Astrocyte (in vitro differentiated cells and primary cell): ENCODE measurements at places on chromosomes 3 and 15. TPM values are rescaled to one million over a fixed set of nuclear protein-coding genes. Genes with fewer than 3 reads are reported as not detected.
A peak's percentile ranks its signal among the peaks of the same experiment; 100 is the strongest.

DNA sequence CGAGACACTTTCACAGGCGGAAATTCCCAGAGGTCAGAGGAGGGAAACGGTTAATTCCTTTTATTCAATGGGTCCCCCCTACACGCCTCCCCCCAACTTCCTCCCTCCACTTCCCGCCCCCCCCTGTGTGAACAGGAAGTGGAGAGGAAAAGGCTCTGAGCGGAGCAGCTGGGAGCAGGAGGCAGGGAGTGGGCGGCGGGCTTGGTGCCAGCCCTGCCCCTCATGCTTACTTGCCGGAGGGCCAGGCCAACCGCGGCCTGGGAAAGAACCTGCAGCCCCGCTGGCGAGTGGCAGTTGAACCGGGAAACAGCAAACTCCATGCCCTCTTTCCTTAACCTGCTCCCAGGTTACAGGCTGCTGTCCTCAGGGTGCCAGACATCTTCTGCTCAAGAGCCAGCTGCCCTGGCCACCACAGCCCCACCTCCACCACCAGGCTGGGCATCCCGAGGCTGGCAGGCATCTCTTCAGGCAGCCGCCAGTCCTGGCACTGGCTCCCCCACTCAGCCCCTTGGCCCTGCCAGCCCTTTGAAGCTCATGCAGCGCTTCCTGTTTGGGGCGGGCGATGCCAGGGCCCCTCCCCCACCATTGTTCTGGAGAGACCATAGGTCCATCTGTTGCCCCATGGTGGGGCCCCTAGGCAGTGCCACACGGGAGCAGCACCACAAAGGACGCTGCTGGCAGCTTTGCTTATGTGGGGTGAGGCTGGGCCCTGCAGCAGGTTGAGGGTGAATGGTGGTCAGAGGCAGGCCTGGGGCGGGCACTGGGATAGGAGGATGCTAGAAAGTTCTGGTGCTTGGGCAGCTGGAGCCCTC, 12.9 kb downstream of the VPS18 start:
- DNase-seq, result peak; percentile 29

ALG1L2 gene
- 0.41 and 0.94 TPM in 2 replicates for total RNA-seq

PLA2G4E gene
- total RNA-seq, result not detected in 2 replicates

ACKR4 gene
- not detected in 2 replicates for total RNA-seq

DNA sequence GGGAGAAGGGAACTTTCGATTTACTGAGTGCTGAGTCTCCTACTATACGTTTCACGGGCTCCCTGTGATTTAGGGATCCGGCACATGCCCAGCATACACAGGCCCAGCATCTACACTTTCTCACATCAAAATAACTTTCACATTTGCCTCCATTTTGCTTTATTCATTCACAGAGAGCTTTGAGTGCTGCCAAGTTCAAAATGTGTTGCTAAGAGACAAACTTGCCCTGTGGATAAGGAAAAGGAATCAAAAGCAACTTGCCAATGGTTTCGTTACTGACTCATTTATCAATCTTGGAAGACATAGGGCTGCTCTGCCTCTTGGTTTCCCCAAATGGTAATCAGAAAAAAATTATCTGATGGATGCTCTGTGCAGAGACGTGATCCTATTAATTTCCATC, 86.3 kb upstream of the LRRN1 start:
- no peak for DNase-seq

DNA sequence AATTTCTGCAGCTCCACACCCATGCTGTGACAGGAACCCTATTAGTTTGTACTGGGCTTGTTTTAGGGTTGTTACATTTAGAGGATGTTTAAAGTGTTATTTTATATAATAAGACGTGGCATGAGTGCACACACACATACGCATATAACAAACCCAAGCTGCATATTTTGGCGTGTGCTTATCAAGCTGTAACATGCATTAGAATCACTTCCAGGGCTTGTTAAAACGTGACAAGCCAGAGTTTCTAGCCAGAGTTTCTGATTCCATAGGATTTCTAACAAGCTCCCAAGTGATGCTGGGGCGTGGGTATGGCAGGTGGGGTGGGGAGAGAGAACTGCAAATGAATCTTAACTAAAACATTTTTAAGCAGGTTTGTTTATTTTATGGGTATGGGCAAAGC, 17.4 kb downstream of the ONECUT1 start:
- no peak for DNase-seq

GRCh38 chr3:184659797-184660301, 52.0 kb downstream of the MAGEF1 start:
- peak; percentile 18 for DNase-seq

DNA sequence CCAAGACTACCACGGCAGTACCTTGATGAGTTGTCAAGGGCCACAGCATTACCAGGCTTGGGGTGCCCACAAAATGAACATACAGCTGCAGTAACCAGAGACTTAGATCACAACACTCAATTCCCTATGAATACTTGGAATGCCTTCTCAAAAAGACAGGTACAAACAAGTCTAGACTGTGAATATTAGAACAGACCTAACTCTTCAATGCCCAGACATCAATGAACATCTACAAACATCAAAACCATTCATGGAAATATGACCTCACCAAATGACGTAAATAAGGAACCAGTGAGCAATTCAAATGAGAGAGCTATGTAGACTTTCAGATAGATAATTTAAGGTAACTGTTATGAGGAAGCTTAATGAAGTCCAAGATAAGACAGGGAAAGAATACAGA, 185.1 kb upstream of the POU1F1 start:
- no peak for DNase-seq

DNA sequence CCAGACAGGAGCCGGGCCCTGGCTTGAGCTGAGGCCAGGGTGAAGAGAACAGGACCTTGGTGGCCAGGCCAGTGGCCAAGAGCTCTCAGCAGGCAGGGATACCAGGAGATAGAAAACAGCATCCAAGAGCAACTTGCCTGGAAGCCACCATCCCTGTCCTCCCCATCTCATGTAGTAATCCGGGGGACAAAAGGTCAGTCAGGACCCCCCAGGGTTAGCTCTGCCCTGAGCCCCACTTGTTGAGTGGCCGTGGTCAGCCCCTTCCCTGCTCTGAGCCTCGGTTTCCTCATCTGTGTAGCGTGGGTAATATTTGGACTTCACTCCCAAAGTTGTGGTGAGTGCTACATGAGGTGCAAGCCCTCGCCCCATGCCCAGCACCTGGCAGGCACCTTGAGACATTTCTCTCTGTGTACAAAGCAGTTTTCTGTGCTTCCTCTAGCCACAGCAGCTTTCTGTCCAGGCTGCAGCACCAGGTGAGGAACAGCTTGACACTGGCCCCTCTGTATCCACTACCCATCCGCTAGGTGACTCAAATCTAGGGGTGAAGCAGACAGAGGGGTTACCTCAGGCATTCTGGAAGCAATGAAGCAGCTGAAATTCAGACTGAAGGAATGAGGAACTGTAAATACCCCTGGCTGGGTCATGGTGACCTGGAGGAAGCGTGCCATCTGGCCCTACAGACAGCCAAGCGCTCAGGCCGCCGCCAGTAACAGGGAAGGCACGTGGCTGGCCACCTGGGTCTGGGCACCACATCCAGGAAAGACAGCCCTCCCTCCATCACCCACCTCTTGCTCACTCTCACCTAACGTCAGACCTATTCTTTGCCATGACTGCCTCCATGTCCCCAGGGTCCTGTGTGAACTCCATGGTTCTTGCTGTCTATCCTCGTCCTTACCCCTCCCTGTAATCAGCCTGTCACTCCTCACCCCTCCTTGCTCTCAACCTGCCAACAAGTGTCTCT, 6.7 kb downstream of the CISH start:
- no peak for DNase-seq

FAM43A gene
- 6.0 and 7.6 TPM in 2 replicates for total RNA-seq

DNA sequence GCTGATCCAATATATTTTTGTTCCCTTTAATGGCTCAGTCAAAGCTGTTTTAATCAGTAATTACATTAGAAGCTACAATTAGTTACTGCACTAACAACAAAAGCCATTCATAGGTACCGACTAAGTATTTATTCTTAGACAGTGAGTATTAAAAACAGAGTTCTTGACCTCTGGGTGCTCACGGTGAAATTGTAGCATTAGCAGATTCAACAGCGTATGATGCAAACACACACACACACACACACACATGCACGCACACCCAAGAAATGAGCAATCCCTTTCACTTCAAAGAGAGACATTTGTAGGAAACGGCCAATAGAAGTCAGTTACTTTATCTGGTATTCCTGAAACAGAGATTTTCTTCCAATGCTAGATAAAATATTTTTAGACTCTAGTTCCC, 27.0 kb upstream of the MITF start:
- DNase-seq, result no peak

- DNase-seq, result no peak
Measured at GRCh38 chr3:14388201-14388600, 14.2 kb upstream of the SLC6A6 start.

DNA sequence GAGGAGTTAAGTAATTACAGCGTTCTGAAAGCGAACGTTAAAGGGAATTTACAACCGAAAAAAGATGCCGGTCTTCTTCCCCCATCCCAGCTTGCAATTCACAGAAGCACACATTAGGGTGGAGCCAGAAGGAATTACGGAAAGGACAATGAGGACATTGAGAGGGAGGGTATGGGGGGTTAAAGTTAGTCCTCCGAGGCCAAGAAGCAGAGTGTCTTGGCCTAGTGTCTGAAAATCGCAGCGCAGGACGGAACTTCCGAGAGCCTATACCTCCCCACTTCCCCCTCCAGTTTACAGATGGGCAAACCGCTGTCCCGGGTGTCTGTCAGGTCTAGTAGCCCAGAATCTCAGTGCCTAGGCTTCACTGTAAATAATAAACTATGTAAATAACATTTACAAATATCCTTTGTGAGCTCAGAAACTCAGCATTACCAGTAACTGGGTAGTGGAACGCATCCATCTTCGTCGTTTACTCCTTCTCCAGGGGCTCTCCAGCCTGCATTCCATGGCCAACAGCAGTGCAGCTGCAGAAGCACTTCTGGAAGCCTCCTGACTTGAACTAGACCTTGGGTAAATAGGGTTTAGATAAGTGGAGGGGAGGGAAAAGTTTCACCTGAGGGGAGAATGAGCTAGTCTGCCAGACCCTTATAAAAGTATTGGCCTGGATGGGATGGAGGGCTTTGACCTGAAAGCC, 922 bp downstream of the ADPRH start:
- no peak for DNase-seq

GRCh38 chr3:72078676-72079368, 293.9 kb upstream of the PROK2 start:
- no peak for DNase-seq

- no peak for DNase-seq
Measured at GRCh38 chr3:194800002-194800401, 114.3 kb downstream of the FAM43A start.

GRCh38 chr3:17626395-17626794, 116.0 kb downstream of the TBC1D5 start:
- DNase-seq, result no peak

- no peak for DNase-seq
Measured at GRCh38 chr3:65830948-65831732, 207.6 kb downstream of the MAGI1 start.

DNA sequence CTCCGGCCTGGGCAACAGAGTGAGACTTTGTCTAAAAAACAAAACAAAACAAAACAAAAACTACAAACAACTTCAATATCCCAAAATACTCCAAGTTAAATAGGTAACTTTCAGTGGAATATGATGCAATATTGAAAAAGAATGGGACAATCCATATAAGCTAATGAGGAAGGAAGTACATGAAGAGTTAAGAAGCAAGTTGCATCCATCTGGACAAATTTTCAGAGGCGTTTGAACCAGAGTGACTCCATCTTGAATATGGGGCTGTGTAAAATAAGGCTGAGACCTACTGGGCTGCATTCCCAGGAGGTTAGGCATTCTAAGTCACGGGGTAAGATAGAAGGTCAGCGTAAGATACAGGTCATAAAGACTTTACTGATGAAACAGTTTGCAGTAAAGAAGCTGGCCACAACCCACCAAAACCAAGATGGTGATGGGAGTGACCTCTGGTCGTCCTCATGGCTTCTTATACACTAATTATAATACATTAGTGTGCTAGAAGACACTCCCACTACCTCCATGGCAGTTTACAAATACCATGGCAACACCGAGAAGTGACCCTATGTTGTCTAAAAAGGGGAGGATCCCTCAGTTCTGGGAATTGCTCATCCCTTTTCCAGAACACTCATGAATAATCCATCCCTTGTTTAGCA, 58.1 kb upstream of the LCTL start:
- no peak for DNase-seq
